ENCODE measurements at places on chromosomes 6 and 20. TPM values are rescaled to one million over a fixed set of nuclear protein-coding genes. Genes with fewer than 3 reads are reported as not detected.
A peak's percentile ranks its signal among the peaks of the same experiment; 100 is the strongest.

NUS1 gene
- 20.0 TPM for total RNA-seq

FERMT1 gene
- total RNA-seq, result 0.29 TPM

DNA sequence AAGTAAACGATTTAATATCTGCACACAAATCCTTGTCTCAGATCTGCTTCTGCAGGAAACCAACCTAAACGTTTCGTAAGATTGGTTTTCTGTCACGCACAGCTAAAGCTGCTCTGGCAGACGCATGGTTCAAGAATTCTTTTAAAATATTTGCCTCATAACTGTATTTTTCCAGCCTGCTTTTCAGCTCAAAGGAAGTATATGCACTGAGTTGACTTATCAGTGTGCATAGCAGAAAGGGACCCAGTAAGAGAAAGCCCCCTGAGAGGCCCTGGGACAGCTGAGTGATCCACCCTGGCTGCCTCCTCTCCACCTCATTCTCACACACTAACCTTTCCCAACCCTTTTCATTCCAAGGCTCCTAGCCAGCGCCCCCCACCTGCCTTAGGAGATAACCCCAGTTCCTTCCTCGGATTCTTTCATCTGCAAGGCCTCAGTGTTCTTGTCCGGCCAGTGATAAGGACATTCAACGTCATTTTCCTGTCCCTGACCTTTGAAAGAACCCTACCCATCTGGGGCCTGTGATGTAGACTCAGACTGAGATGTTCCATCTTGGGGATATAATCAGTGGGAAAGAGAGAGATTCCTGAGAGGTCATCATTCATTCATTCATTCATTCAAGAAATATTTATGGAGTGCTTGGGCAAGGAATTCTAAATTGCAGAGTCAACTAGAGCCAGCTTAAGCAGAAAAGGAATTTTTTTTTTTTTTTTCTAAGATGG lies 22.4 kb upstream of the SLC9A8 start:
- H3K27me3 ChIP-seq, result peaks cover 3% of the 10 kb centered on the region
- no peak overlapping the region for H3K27ac ChIP-seq
- DNase-seq, result no peak
- H3K4me1 ChIP-seq, result no peaks in the 10 kb centered on the region
- no peak overlapping the region for H3K4me3 ChIP-seq

- H3K36me3 ChIP-seq, result no peaks in the 10 kb centered on the region
- H3K27ac ChIP-seq, result peak overlapping the region; percentile 96
- no peaks in the 10 kb centered on the region for H3K4me1 ChIP-seq
Measured at GRCh38 chr6:20403766-20404640, 2.3 kb downstream of the E2F3 start.

GRCh38 chr6:154410619-154411072 lies 54.0 kb upstream of the IPCEF1 start:
- H3K36me3 ChIP-seq, result no peaks in the 10 kb centered on the region
- H3K4me1 ChIP-seq, result no peaks in the 10 kb centered on the region
- no peak overlapping the region for H3K4me3 ChIP-seq
- no peaks in the 10 kb centered on the region for H3K27me3 ChIP-seq

DNA sequence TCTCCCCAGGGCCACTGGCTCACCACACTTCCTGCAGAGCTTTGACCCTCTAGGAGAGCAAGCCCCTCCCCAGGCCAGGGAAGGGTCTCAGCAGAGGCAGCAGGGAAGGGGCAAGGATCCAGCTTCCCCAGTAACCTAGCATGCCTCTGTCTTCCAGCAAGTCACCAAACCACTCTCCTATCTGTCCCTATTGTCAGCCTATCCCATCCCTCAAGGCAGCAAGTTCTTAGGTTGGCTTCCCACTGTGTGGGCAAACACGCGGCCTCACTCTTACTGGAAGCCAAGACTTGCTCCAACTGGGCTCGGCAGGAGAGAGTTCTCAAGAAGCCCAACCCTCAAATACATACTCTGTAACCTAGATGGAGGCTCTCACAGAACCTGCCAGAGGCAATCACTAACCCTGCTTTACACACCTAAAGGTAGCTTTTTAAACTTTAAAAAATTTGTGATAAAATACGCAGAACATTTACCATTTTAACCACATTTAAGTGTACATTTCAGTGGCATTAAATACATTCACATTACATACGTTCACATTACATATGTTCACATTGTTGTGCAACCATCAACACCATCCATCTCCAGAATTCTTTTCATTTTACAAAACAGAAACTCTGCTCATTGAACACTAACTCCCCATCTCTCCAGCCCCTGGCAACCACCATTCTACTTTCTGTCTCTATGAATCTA lies 58.5 kb downstream of the MRPL14 start:
- H3K36me3 ChIP-seq, result peaks cover 4% of the 10 kb centered on the region
- no peak overlapping the region for H3K4me3 ChIP-seq
- H3K4me1 ChIP-seq, result peaks cover 3% of the 10 kb centered on the region

- peak overlapping the region; percentile 7 for H3K27ac ChIP-seq
- peaks cover 21% of the 10 kb centered on the region for H3K4me1 ChIP-seq
- no peaks in the 10 kb centered on the region for H3K36me3 ChIP-seq
Measured at GRCh38 chr6:156933201-156934068, 156.3 kb downstream of the ARID1B start.

DNA sequence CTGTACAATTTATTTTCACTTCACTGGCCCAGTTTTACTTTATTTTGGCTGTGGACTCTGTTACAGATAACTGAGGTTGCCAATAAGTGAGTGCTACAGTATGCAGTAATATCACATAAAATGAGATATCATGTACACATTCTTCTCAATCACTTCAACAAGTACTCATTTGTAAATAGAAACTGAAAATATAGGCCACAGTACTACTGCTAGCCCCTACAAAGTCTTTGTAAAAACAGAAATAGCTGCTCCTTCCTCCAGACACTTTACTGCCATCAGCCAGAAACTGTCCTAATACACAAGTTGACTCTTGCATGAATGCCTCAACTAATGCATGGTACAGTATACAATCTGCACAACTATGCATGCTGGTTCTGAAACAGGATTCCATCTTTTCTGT lies 9.2 kb downstream of the DTNBP1 start:
- no peaks in the 10 kb centered on the region for H3K36me3 ChIP-seq
- no peaks in the 10 kb centered on the region for H3K27me3 ChIP-seq
- H3K27ac ChIP-seq, result no peak overlapping the region
- H3K4me1 ChIP-seq, result peaks cover 2% of the 10 kb centered on the region
- no peak for DNase-seq

Measured in glutamatergic neuron (in vitro differentiated cells).